Activated naive CD4-positive, alpha-beta T cell treated with anti-CD3 and anti-CD28 coated beads for 36 hours (primary cell): ENCODE measurements at places on chromosomes 7 and 10. TPM values are rescaled to one million over a fixed set of nuclear protein-coding genes. Genes with fewer than 3 reads are reported as not detected.

The CLCN1 gene
- not detected for total RNA-seq

The TWIST1 gene
- not detected for total RNA-seq

The TMEM229A gene
- total RNA-seq: not detected

The TUBB8 gene
- total RNA-seq: not detected

The MAT1A gene
- total RNA-seq: not detected

The AKR1B15 gene
- not detected for total RNA-seq

The GPR26 gene
- not detected for total RNA-seq

The DNA2 gene
- total RNA-seq: 51.4 TPM

The FAM241B gene
- 12.3 TPM for total RNA-seq

GRCh38 chr7:87627634-87627994 is 584 bp upstream of the RUNDC3B start:
- DNase-seq: no peak
- peak overlapping the region; percentile 75 for H3K4me3 ChIP-seq
- H3K27me3 ChIP-seq: peaks cover 6% of the 10 kb centered on the region
- no peaks in the 10 kb centered on the region for H3K36me3 ChIP-seq
- H3K4me1 ChIP-seq: peaks cover 7% of the 10 kb centered on the region

DNA sequence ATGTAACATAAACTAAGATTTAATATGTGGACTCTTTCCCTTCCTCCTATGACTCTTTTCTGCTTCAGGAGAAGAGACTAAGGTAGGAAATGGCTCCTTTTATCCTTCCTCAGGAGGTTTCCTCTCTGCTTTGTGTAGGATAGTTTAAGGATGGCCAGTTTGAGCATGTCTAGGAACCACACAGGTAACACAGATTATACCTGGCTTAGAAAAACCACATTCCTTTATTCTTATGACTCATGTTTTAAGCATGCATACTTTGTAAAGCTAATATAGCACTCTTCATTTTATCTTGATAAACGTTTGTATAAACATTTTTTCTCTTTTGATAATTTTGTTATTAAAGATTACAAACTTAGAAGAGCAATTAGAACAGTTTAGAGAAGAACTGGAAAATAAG is 57.8 kb downstream of the CYP51A1 start:
- H3K36me3 ChIP-seq: peaks cover 21% of the 10 kb centered on the region
- no peaks in the 10 kb centered on the region for H3K4me1 ChIP-seq

- DNase-seq: no peak
- H3K4me1 ChIP-seq: no peaks in the 10 kb centered on the region
- H3K27me3 ChIP-seq: peaks cover 8% of the 10 kb centered on the region
- no peak overlapping the region for H3K4me3 ChIP-seq
Observed at GRCh38 chr7:94453898-94454297, 55.7 kb upstream of the CASD1 start.

DNA sequence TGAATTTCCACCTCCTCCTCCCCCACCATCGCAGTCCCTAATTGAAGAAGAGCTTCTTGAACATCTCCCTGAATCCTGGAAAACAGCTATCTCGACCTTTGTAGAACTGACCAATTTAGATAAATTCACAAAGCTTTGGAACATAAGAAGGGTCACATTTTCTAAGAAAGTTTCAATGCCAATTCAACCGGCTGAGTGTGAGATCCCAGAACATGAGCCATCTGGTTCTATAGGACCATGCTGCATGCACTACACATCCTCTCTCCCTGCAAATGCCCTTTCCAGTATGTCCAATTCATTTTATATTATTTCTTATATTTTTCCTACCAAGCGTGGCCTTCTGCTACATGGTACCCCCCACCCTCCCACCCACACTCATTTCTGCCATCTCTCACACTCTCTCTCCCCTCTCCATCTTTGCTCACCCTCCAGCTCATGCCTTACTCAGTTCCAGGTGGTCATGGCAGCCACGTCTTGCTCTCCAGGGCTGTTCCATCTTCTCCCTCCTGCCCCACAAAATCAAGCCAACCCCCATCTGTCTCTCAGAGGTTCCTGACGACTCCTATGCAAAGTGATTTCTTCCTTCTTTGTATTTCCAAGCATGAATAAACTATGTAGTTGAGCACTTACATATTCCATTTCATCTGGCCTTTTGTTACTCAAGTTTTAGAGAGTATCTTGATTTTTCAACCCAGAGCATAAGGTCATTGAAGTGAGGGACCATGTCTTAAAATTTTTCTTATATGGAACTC is 19.3 kb downstream of the FRMD4A start:
- no peaks in the 10 kb centered on the region for H3K4me1 ChIP-seq
- H3K4me3 ChIP-seq: no peak overlapping the region
- no peaks in the 10 kb centered on the region for H3K36me3 ChIP-seq
- no peak for DNase-seq
- H3K27ac ChIP-seq: no peak overlapping the region

DNA sequence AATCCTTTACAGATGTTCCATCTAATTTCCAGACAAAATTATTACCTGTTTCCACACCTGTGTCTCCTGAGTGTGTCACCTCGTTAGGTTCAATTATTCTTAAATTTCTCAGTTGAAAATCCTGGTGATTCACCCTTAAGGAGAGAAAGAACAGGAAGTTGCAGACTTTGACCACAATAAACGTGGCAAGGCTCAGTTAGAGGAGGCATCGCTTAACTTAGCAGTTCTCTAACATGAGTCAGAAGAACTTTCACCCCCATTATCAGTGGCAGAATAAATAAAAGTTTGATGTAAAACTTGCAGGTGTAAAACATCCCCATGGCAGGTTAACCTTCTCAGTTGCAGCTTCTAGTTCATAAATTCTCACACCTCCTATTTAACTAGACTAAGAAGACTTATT is 8.3 kb downstream of the XPNPEP1 start:
- peak; percentile 72 for DNase-seq
- peaks cover 86% of the 10 kb centered on the region for H3K4me1 ChIP-seq
- peaks cover 22% of the 10 kb centered on the region for H3K36me3 ChIP-seq
- H3K27ac ChIP-seq: peak overlapping the region; percentile 67

DNA sequence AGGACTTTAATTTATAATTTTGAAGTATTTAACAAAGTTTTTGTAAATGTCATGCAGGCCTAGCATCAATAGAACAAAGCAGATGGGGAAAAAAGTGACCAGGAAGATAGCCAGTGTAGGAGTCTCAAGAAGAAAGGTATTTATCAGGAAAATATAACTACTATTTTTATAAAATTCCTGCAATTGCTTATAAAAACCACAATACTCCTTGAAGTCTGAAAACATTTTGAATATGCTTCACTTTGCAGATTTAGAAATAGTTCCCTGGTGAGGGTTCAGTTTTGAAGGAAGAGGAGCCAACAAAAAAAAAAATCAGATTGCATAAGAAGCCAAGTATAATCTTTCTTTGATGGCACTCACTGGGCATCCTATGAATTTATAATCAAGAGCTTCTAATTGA is 34.1 kb downstream of the MTERF1 start:
- peaks cover 8% of the 10 kb centered on the region for H3K36me3 ChIP-seq
- no peak overlapping the region for H3K4me3 ChIP-seq
- no peak overlapping the region for H3K27ac ChIP-seq
- H3K27me3 ChIP-seq: no peaks in the 10 kb centered on the region
- DNase-seq: no peak
- no peaks in the 10 kb centered on the region for H3K4me1 ChIP-seq

DNA sequence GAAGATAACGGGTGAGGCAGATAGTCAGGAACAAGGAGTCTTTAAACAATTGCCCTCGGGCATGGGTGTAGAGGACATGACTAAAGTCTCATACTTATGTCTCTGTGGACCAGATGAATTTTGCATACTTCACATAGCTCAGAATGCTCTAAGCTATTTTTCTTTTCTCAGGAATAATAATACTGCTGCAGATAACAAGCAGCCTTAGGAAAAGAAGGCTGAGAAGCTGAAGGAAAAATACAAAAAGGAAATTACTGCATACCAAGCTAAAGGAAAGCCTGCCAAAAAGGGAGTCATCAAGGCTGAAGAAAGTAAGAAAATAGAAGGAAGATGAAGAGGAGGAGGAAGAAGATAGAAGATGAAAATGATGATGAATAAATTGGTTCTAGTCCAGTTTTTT is 13.4 kb upstream of the ERCC6 start:
- DNase-seq: no peak
- H3K36me3 ChIP-seq: no peaks in the 10 kb centered on the region
- H3K27ac ChIP-seq: no peak overlapping the region

DNA sequence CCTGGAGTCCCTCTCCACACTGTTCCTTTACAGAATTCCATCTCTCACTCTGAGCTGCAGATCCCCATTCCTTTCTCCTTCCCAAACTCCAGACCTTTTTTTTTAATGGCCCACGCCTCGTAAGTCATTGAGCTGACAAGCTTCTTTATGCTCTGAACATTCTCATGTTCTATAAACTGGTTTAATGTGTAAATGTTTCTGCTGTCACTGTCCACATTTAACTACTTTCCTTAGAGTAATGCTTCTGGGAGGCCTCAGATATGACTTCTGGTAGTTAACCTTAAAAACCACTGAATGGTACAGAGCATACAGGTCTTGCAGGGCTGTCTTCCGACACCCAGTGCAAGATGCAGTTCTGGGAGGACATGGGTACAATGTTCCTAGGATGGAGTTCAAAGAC is 71.1 kb upstream of the CAMK2B start:
- H3K27ac ChIP-seq: no peak overlapping the region
- no peaks in the 10 kb centered on the region for H3K4me1 ChIP-seq
- H3K4me3 ChIP-seq: no peak overlapping the region
- H3K27me3 ChIP-seq: no peaks in the 10 kb centered on the region
- H3K36me3 ChIP-seq: peaks cover 4% of the 10 kb centered on the region
- DNase-seq: no peak

DNA sequence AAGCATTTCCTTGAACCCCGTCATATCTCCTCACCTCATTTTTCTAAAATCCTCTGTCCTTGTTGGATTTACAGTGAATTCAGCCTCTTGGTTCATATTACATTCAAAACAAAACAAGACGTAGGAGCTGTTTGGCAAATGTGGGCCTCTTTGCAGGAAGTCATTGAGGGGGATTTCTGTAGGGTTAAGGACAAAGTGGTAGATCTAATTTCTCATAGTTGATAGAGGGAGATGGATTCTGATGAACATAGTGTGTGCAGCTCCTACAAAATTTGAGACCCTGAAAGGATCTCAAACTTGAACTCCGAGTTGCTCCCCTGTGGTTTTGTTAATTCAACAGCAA is 682 bp downstream of the TBXAS1 start:
- peaks cover 4% of the 10 kb centered on the region for H3K27me3 ChIP-seq
- H3K27ac ChIP-seq: peak overlapping the region; percentile 77
- H3K36me3 ChIP-seq: peaks cover 2% of the 10 kb centered on the region
- peaks cover 24% of the 10 kb centered on the region for H3K4me1 ChIP-seq
- H3K4me3 ChIP-seq: peak overlapping the region; percentile 50
- peak; percentile 44 for DNase-seq

DNA sequence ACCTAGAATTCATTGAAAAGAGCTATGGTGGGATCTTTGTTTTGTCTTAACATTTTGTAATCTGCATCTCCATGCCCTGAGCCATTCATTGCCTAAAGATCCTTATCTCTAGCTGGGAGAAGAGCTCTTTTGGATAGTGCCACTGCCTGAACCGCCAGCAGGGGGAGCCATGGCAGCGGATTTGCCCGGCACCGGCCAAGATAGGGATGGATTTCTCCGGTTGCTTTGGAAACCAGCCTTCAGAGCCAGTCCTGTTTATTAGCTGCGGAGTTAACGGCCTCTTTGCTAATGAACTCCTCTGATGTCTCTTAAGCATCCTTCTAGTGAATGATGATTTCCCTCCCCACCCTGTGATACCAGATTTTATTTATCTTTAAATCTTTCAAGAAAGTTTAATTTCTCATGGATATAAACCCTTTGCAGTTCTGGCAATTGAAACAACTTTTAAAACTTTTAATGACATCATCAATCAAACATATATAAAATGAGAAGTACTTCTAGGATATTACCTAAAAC is 58.2 kb upstream of the LYZL2 start:
- H3K4me1 ChIP-seq: peaks cover 7% of the 10 kb centered on the region
- no peak overlapping the region for H3K4me3 ChIP-seq
- no peaks in the 10 kb centered on the region for H3K36me3 ChIP-seq
- H3K27ac ChIP-seq: no peak overlapping the region
- peaks cover 17% of the 10 kb centered on the region for H3K27me3 ChIP-seq
- peak; percentile 91 for DNase-seq

GRCh38 chr7:123355576-123356190 is 155.9 kb upstream of the SLC13A1 start:
- H3K4me3 ChIP-seq: no peak overlapping the region
- H3K27ac ChIP-seq: no peak overlapping the region
- DNase-seq: no peak
- H3K27me3 ChIP-seq: peaks cover 2% of the 10 kb centered on the region
- H3K4me1 ChIP-seq: no peaks in the 10 kb centered on the region

DNA sequence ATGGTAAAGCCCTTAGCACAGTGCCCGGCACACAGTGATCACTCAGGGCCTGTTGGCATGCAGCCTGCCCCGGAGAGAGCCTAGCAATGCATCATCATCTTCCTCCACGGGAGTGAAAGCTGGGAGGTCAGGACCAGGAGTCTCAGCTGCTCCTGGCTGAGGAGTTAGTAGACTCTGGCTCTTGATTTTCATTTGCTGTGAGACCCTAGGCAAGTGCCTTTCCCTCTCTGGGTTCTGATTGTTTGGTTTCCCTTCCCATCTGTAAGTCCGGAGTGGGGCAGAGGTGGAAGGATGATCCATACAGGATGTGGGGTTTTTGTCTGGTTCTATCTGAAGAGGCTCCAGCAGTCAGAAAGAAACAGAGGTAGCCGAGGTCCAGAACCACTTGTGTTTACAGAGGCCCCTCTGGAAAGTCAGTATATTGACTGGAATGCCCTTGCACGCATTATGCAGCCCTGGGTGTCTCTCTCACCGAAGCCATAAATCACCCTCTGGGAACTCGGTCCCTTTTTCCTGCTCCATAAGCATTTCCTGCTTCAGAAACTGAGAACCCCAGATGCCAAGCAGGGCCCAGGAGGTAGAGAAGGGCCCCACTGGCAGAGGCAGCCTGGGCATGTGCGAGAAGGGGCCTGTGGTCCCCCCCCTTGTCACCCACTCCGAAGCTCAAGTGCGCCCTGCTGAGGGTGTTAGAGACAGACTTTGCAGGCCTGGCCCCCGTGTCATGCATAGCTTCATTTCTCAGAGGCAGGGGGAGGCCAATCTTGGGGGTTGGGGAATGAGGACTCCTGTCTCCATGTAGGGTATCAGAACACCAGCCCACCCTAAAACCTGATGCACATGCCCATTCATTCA is 8.5 kb downstream of the UNC5B start:
- peaks cover 3% of the 10 kb centered on the region for H3K4me1 ChIP-seq
- DNase-seq: no peak
- no peaks in the 10 kb centered on the region for H3K36me3 ChIP-seq
- no peak overlapping the region for H3K27ac ChIP-seq
- H3K27me3 ChIP-seq: peaks cover 28% of the 10 kb centered on the region
